ENCODE measurements at places on chromosomes 3 and 15.

DNA sequence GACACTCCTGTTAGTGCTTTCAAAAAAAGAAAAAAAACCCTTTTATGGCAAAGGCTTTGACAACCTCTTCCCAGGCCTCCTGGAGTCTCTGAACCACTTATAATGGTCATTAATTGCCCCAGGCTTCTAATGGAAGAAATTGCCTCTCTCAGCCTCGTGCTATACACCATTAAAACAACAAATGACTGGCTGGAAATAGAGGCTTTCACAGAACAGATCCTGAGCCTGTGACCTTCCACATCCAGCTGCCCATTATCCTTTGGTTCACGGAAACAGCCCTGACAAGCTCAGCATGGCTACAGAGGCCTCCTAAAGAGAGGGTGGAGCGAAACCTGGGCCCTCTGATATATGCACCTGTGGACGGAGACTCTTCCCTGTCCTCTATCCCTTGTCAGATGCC lies 26.8 kb upstream of the MKRN3 start:
- no peak for DNase-seq

- peak; percentile 35 for DNase-seq
These were observed 431.2 kb downstream of the LPP start for GRCh38 chr3:188584958-188585689.

- DNase-seq: no peak
These were observed 34.5 kb downstream of the SLC6A20 start for GRCh38 chr3:45761831-45762230.

GRCh38 chr15:40331026-40331425 lies 7.5 kb downstream of the INAFM2 start:
- no peak for DNase-seq

- DNase-seq: no peak
These were observed 33.6 kb downstream of the BTD start for GRCh38 chr3:15635121-15635661.

DNA sequence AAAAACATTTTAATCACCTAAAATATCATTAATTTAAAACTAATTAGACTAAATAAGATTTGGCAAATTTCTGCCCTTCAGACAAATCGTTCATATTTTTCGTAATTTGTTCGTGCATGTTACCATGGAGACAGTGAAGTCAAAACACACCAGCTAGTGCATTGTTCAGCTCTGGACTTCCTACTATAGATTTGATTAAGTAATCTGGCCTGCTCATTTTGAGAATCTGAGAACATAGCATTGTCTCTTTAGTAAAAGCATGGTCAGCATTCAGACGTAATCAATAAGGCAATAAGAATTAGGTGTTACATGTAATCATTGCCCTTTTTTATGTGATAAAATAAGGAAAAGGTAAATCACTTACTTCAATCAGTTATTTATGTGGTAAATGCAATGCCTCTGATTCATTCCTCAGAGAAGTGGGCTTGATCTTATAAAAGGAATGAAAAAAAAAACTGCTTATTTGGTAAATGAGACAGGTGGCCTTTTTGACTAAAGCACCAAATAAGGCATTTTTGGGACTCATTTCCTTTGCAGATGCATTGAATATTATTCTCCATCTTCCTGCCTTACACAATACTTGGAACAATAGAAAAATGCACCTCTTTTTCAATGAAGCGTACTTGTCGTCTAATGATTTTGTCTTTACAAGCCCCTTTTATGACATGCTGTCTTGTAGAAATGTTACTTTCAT lies 84.5 kb upstream of the FNDC3B start:
- no peak for DNase-seq

DNA sequence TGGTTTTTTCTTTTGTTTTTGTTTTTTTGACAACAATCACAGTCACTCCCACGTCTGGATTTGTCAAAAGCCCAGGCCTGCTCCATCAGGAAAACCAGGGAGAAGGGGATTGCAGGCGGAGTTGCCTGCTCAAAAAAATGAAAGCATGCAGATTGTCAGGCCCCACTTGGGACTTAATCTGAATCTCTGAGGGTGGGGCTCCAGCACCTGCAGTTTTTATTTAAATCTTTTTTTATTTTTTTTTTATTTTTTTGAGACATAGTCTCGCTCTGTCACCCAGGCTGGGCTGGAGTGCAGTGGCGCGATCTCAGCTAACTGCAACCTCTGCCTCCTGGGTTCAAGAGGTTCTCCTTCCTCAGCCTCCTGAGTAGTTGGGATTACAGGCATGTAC lies 140.9 kb downstream of the FOXP1 start:
- no peak for DNase-seq
